ENCODE measurements at places on chromosomes 2 and 18. TPM values are rescaled to one million over a fixed set of nuclear protein-coding genes. Genes with fewer than 3 reads are reported as not detected.

The ZNF385B gene
- 0.41 TPM for total RNA-seq

The PRLH gene
- total RNA-seq = not detected

The PAX3 gene
- not detected for total RNA-seq

The GTF2A1L gene
- total RNA-seq = 1.6 TPM

DNA sequence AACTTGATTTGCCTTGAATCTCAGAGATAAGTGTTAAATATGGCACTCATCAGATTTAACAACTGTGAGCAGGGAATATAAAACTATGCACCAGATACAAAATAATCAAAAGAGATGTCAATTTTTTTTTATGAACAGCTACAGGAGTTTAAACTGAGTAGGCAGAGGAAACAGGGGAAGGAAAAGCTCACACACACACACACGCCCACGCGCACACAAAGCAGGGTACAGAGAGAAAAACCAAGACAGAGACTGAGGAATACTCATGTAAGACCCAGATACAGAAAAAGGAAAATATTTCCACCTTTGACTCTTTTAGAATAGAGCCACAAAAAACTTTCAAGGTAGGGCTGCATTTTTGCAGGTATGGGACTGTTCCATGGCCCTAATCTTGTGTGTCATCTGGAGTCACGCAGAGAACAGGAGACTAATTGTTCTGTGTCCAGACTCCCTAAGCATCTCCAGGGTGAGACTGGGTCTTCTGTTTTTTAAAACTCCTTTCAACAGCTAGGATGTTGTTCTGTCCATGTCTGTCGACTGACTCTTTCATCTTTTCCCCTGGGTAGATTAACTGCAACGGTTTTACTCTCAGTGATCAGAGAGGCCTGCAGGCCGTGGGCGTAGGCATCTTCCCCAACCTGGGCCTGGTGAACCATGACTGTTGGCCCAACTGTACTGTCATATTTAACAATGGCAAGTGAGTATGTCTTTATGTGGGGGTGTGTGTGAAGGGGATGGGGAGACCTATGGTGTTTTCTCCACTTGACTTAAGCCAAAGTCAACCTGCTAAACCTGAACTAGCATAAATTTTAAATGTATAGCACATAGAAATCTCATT lies 23.0 kb downstream of the SMYD1 start:
- H3K4me1 ChIP-seq = no peaks in the 10 kb centered on the region
- no peak overlapping the region for H3K4me3 ChIP-seq
- H3K27ac ChIP-seq = no peak overlapping the region
- H3K27me3 ChIP-seq = no peaks in the 10 kb centered on the region
- no peak for DNase-seq

DNA sequence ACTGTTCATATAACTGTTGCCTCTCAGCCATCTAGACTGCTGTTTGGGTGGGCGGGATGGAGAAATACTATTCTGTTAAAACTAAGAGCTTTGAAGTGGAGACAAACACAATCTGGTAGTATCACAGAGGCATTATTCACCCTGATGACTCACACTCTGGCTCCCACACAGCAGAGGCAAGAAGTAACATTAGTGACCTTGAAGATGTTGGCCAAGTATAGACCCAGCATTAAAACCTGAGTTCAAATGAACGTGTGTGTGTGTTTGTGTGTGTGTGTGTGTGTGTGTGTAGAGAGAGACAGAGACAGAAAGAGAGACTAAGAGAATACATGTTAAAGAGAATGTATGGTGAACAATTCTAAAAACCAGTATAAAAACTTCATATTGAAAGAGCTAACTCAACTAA lies 22.5 kb upstream of the ACVR1 start:
- H3K4me3 ChIP-seq = no peak overlapping the region
- H3K36me3 ChIP-seq = no peaks in the 10 kb centered on the region
- peaks cover 9% of the 10 kb centered on the region for H3K4me1 ChIP-seq
- no peak for DNase-seq

DNA sequence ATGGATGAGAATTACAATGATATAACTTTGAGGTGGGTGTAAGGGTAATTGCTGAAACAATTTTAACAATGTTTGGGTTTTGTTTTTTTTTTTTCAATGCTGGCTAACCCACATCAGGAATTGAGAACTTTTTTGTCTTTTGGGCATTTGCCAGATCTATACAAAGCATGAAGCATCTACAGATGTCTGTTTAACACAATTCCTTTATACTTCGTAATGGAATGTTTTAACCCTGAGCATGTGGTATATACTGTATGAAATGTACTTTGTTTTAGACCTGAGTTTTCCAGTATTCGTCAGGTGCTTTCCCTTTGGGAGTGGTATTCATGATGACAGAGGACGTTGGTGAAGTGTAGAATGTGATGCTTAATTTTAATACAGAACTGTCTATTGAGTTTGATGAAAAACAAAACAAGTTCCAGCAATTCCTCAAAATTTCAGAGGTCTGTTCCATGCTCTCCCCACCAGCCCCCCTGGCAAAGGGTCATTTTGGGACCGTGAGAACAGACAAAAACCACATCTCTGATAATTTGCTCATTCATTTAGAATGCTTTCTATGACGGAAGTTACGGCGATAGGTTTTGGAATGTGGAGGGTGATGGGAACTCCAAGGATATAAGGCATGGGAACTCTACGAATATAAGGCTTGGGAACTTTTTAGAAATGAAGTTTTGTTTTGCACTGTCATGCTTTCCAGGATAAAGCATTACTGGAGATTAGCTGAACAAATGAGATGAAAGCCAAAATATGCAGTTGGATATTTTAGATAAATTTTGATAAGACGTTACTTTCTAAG lies 14.1 kb downstream of the LIMS1 start:
- H3K36me3 ChIP-seq = no peaks in the 10 kb centered on the region
- H3K27me3 ChIP-seq = no peaks in the 10 kb centered on the region
- no peak overlapping the region for H3K27ac ChIP-seq
- H3K4me1 ChIP-seq = peaks cover 15% of the 10 kb centered on the region

All from thoracic aorta (tissue), 2 donors.